ENCODE measurements at places on chromosomes 7 and 10.

GRCh38 chr7:155289949-155290501 lies 7.7 kb upstream of the INSIG1 start:
- no peak for DNase-seq

- DNase-seq, result no peak
These were observed 1.5 kb downstream of the TMEM229A start for GRCh38 chr7:124031406-124031805.

DNA sequence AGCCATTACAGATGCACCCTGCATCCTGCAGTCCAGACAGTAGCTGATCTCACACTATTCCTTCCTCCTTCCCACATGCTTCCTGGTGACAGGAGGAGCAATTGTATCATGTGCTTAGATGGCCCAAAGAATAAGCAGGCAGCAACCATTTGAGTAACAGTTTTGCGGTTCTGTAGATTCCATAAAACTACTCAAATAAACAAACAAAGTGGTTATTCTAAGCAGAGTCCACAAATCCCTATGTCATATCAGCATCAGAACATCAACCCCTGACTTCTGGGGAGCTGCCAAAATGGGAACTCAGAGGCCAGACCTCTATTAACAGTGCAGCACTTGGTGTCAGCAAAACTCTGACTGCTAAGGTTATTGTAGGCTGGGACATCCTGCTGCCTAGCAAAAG lies 226.0 kb downstream of the SORCS1 start:
- DNase-seq, result no peak

DNA sequence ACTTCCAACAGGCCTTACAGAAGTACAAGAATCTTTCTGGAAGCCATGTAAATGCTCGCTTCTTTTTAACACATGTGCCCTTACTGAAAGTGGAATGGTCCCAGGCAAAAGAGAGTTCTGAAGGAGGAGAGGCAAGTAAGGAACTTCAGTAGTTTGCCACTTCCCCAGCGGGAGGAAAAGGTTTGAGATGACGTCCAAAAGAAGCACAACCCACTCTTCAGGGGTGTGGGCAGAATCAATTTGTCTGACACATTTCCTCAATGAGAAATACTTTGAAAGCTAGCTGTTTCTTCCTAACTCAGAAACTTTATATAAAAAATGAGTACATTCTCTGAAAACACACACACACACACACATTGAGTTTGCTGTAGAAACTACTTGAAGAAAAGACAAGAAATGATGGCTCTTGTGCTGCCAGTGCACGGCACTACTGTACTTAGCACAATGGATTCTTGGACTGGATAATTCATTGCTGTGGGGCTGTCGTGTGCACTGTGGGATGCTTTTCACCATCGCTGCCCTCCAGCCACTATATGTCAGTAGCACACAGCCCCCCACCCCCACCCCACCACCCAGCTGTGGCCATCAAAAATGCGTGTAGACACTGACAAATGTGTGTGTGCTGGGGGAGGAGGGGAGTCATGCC lies 183.0 kb downstream of the SRPK2 start:
- DNase-seq, result no peak

- no peak for DNase-seq
These were observed 724.2 kb upstream of the CELF2 start for GRCh38 chr10:10293481-10293951.

- no peak for DNase-seq
These were observed 120.9 kb upstream of the EGFR start for GRCh38 chr7:54897891-54898290.

DNA sequence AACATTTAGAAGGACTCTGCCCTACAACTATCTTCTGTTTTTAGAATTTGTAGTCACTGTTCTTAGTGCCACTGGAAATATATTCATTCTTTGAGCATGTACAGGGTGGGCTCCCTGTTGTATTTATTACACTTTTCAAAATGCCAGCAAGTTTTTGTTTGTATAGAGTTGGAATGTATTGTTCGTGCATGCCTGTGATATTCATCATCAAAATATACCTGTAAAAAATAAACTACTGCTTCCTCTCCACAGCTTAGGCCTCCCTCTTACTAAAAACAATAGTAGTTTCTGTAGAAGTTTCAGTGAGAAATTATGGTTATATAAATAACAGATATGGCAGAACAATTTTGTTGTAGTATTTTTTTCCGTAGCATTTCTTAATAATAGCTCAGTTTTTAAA lies 61.6 kb downstream of the NHLRC2 start:
- DNase-seq, result no peak

DNA sequence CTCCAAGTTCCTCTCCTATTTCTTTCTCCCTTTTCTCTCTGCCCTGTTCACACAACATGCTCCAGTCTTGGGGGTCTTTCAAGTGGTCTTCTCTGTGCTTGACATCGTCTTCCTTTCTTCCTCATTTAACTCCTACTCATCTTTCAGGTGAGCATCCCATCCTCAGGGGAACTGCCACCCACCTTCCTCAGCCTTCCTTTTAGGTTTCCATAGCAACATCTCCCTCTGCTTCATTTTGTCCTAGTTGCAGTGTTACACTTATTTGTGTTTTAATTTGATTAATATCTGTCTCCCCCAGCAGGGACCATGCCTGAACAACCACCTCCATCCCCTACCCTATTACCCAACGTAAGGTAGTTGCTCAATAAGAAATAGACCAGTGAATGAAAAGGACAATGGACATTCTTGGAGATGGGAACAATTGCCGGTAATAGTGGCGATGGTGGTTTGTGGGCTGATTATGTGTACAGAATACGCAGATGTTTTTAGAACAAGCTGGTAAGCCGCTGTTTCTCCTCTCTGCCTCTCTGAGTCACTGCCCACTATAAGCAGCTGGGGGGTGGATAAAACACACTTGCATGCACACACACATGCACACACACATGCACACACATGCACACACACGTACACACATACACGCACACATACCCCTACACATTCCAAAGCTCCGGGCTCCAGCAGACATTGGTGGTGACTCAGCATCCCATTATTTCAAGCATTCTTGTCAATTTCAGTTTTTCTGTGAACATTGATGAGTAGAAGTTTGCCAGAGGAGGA lies 251.6 kb downstream of the GATA3 start:
- no peak for DNase-seq

- DNase-seq, result no peak
These were observed 146.1 kb upstream of the TCF7L2 start for GRCh38 chr10:112803961-112804401.

GRCh38 chr10:94487575-94487974 lies 58.0 kb upstream of the HELLS start:
- no peak for DNase-seq

DNA sequence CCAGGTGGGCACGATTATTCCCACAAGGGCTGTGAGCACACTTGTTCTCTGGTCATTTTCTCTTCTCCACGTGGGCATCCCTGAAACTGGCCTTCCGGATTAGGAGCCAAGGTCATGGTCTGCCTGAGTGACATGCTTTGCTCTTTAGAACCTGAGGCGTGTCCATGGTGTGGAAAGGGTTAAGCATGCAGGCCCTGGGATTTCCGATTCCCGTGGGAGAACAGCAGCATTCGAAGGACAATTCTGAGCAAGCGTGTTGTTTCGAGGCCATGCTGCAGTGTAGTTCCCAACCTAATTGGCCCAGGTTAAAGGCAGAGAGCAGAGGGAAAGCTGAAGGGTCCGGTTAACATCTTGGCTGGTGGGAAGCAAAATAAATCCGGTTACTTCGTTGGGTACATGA lies 245.9 kb downstream of the SKAP2 start:
- DNase-seq, result no peak

DNA sequence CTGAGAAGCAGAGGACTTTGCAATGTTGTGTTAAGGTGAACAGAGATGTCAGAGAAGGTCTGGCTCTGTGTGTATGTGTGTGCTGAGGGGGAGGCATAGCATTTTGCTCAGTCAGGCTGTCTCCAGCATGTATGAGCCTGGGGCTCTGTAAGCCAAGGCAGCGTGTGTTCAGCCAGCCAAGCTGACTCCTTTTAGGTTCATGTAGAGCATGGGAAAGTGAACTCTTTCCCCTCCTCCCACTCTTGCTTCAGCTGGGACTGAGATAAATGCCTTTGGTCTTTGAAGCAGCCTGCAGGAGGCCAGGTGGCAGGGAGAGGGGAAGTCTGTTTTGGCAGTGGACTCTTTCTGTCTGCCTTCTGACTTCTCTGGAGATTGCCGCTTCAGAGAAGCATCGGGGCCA lies 3.8 kb downstream of the SFXN2 start:
- no peak for DNase-seq

DNA sequence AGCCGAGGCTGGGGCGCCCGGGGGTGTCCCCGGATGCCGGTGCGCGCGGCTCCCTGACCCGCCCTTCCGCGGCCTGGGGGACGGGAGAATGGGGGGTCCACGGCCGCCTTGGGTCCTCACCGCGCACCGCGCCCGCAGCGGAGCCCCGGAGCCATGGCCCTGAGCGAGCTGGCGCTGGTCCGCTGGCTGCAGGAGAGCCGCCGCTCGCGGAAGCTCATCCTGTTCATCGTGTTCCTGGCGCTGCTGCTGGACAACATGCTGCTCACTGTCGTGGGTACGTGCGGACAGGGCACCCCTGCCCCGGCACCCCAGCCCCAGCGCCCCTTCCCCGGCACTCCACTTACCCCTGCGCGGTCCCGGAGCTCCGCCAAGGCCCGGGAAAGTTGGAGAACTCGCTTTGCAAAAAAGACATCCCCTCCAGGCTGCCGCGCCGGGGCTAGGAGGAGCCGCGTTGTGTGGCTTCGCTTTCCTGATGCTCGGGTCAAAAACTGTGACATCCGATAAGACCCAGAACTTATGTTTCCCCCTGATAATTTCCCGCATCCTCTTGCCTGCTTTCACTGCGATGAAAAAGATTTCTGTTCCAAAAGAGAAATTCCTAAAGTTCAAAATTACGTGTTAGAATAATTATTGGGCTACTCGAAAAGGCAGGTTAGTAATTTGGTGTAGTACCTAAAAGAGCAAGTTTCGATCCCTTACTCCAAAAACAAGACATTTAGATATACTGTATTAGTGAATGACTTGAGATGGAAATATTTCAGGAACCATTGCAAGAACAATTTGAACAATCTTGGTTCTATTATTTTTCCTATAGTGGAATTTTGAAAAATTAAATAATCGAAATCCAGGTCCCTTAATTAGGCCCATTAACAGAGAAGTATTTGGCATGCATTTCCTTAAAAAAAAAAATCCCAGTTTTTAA lies 888 bp downstream of the SLC18A2 start:
- no peak for DNase-seq

DNA sequence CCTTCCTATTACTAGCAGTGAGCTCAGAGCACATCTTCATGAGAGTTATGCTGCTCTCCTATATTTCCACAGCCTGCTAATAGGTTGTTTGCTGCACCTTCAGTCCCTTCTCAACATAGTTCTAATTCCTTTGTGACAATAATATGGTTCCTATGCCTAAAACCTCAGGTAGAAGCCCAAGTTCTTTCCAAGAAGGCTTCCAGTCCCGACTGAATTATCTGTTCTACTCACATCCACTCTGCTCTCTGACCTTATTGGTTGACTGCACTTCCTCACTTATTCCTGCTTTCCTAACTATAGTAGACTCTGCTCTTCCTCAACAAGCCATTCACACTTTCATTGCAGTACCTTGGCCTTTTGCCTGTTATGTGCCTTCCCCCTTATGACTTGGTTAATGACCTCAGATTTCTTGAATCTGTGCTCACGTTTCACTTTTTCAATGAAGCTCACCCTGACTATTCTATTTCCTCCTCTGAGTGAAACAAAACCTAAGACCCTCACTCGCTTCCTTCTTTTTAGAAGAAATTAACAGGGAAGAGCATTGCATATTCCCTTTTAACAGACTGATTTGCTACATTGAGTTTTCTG lies 132.7 kb downstream of the MDFIC start:
- DNase-seq, result no peak

DNA sequence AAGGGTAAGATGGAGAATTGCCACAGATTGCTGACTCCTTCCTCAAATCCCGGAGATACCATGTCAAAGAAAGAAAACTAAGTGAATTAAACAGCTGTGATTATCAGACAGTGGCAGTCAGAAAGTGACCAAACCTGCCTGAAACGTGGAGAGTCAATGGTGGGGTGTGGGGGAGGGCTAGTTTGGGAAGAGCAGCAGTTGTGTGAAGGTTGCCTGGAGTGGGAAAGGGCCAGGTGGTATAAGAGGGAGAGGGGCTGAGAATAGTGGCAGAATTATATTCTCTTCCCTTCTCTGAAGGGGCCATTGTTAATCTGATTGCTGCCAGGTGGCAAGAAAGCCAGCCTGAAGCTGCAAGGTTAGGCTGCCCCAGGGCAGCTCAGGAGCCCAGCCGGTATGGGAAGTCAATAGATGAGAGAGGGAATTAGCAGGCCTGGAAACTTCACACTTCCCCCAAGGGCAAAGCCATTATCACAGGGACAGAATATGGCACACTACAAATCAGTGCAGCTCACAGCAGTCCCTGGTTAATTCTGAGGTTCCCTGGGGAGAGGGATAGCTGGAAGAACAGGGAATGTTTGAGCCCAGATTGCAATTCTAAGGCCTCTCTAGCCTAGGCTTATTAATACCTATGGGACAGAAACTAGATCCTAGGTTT lies 83.9 kb upstream of the ITGB1 start:
- no peak for DNase-seq

DNA sequence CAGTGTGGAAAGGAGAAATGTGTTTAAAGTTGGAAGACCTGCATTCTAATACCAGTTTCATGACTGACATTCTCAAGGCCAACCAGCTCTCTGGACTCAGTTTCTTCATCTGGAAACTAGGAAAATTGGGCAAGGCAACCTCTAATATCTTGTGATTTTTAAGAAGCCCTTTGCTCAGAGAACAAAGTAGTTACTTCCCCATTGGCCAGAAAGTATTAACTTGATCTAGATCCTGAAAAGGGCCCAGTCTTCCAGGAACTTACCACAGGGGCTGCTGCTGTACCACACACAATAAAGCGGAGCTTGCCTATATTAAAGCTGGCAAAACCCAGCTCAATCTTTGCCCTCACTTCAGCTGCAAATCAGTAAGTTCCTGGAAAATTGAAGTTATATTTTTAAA lies 155.6 kb upstream of the ADO start:
- DNase-seq, result no peak

DNA sequence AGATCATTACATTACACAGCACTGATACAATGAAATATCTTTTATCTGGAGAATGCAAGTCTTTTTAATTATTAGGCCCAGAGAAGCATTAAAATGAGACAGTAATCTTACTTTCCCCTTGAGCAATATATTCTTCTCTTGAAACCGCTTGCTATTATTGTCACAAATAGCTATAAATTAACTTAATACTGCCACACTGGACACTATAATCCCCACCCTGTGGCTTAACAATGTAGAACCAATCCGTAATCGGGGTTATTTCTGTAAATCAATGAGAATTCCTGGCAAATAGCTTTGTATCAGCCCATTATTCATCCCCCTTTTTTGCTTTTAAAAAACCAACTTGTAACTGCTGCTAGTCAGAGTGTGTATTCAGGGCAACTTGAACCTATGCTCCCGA lies 366.2 kb upstream of the VWC2 start:
- no peak for DNase-seq

Data from GM13976 (cell line).